ENCODE measurements at places on chromosomes 7 and 10.

DNA sequence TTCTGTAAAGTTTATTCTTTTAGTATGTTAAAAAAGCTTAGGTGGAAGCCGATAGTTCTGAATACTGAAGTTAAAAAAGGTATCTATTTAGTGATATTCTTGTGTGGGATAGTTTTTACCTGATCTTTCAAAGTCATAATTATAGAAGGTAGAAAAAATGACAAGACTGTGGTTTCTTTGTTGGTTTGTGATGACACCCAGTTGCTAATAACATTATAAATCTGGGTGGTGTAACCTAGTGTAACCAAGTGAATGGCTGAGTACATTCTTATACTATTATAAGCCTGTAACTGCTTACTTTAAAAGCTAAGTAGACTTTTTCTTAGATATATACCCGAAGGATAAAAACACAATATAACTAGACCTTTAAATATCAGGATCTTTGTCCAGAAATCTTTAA, 2.3 kb downstream of the CDK13 start:
- peak overlapping the region; percentile 91 for H3K27ac ChIP-seq
- peak overlapping the region; percentile 94 for H3K4me3 ChIP-seq
- H3K4me1 ChIP-seq, result peaks cover 59% of the 10 kb centered on the region
- DNase-seq, result no peak
- peaks cover 49% of the 10 kb centered on the region for H3K36me3 ChIP-seq

- H3K4me1 ChIP-seq, result no peaks in the 10 kb centered on the region
- H3K27me3 ChIP-seq, result peaks cover 3% of the 10 kb centered on the region
- no peaks in the 10 kb centered on the region for H3K36me3 ChIP-seq
- no peak for DNase-seq
These were observed 48.5 kb downstream of the PLCE1 start for GRCh38 chr10:94042001-94042833.

- H3K27me3 ChIP-seq, result no peaks in the 10 kb centered on the region
- peaks cover 26% of the 10 kb centered on the region for H3K36me3 ChIP-seq
- peaks cover 29% of the 10 kb centered on the region for H3K4me1 ChIP-seq
These were observed 1.1 kb upstream of the RABGEF1 start for GRCh38 chr7:66739477-66739876.

DNA sequence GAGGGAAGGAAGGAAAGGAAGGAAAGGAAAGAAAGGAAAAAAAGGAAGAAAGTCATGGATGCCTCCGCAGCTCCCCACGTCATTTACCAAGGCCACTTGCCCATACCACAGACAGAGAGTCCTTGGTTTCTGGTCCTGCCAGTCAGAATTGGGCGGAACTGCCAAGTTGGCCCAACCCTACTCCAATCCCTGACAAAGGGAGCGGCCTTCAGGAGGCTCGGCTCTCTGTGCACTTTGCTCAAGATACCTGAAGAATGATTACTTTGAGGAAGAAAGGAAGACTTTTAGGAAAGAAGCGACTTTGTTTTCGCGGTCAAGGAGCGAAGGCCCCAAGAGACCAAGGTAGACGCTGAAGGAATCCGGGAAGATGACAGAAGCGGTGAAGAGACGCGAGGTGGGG, 49.1 kb upstream of the FXYD4 start:
- peaks cover 2% of the 10 kb centered on the region for H3K36me3 ChIP-seq
- H3K4me3 ChIP-seq, result no peak overlapping the region
- peaks cover 32% of the 10 kb centered on the region for H3K4me1 ChIP-seq
- no peak overlapping the region for H3K27ac ChIP-seq

DNA sequence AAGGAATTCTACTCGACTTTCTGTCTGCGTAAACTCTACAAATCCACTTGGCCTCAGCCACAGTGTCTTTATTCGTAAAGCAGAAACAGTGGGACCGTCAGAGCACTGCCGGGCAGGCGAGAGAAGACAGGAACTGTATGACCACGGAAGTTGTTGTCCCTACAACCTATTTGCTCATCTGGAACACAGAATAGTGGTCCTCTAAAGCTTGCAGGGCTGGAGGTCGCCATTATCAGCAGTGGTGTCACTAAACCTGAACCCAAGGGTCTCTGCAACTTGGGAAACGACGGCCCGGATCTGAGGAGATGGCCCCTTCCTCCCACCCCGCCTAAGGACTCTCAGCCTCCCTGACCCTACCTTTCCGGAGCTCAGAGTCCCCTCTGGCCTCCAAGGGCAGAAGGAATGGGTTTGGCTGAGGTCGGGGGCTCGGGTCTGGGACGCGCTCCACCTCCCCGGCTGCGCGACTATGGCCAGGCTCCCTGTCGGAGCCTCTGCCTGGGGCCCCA, 442 bp downstream of the STYXL1 start:
- H3K4me3 ChIP-seq, result peak overlapping the region; percentile 94
- H3K27me3 ChIP-seq, result no peaks in the 10 kb centered on the region
- H3K4me1 ChIP-seq, result peaks cover 40% of the 10 kb centered on the region
- DNase-seq, result no peak
- peak overlapping the region; percentile 96 for H3K27ac ChIP-seq
- H3K36me3 ChIP-seq, result peaks cover 28% of the 10 kb centered on the region

GRCh38 chr7:116588225-116588624, 63.4 kb downstream of the CAV1 start:
- H3K4me3 ChIP-seq, result no peak overlapping the region
- no peaks in the 10 kb centered on the region for H3K36me3 ChIP-seq
- H3K27ac ChIP-seq, result no peak overlapping the region
- peaks cover 37% of the 10 kb centered on the region for H3K4me1 ChIP-seq

DNA sequence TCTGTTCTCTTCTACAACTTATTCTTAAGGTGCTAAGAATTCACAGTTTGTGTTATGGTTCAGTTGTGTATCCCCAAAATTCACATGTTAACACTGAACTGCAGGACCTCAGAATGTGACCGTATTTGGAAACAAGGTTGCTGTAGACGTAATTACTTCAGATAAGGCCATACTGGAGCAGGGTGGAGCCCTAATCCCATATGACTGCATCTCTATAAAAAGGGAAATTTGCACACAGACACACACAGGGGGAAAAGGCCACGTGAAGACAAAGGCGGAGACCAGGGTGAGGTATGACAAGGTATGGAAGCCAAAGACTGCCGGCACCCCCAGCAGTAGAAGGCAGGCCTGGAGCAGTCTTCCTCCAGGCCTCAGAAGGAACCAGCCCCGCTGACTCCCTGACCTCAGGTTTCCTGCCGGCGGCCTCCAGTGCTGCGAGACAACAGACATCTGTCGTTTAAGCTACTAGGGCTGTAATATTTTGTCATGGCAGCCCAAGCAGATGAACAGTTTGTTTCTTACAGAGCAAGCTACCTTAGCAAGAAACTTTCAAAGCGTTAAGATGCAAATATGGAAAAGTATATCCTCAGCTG, 98.7 kb downstream of the PROSER2 start:
- H3K27ac ChIP-seq, result peak overlapping the region; percentile 6
- peaks cover 38% of the 10 kb centered on the region for H3K36me3 ChIP-seq
- no peaks in the 10 kb centered on the region for H3K27me3 ChIP-seq
- peaks cover 7% of the 10 kb centered on the region for H3K4me1 ChIP-seq

- DNase-seq, result no peak
- no peaks in the 10 kb centered on the region for H3K36me3 ChIP-seq
- no peak overlapping the region for H3K27ac ChIP-seq
- H3K4me3 ChIP-seq, result no peak overlapping the region
- H3K27me3 ChIP-seq, result no peaks in the 10 kb centered on the region
These were observed 261.6 kb downstream of the WDR11 start for GRCh38 chr10:121112579-121113384.

GRCh38 chr7:5492020-5492635, 68.5 kb upstream of the TNRC18 start:
- peaks cover 46% of the 10 kb centered on the region for H3K4me1 ChIP-seq
- no peak for DNase-seq
- peaks cover 15% of the 10 kb centered on the region for H3K36me3 ChIP-seq
- no peak overlapping the region for H3K4me3 ChIP-seq
- no peak overlapping the region for H3K27ac ChIP-seq

- H3K4me1 ChIP-seq, result peaks cover 14% of the 10 kb centered on the region
- H3K27me3 ChIP-seq, result peaks cover 21% of the 10 kb centered on the region
- no peak overlapping the region for H3K4me3 ChIP-seq
- no peaks in the 10 kb centered on the region for H3K36me3 ChIP-seq
- DNase-seq, result no peak
These were observed 439.1 kb upstream of the MGMT start for GRCh38 chr10:129027906-129028305.

- no peaks in the 10 kb centered on the region for H3K36me3 ChIP-seq
- DNase-seq, result no peak
- peaks cover 4% of the 10 kb centered on the region for H3K4me1 ChIP-seq
- H3K27me3 ChIP-seq, result no peaks in the 10 kb centered on the region
These were observed 38.0 kb upstream of the PIP4K2A start for GRCh38 chr10:22752272-22752889.

DNA sequence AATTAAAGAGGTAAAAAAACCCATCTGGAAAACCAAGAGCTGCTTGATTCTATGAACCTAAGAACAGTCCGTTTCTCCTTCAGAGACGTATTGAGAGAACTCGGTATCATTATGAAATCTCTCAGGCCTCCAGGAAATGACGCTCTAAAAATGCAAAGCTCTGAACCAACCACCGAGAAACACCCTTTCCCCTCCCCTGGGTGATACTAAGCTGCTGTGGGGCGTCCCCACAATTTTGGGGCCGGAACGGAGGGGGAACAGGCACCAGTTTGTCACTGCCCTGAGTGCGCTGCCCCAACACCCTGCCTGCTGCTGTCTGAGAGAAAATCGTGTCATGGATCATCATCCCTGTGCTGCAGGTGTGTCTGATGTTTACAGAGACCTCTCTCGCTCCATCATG, 509.5 kb downstream of the DNAJB6 start:
- H3K27me3 ChIP-seq, result peaks cover 2% of the 10 kb centered on the region
- no peak overlapping the region for H3K4me3 ChIP-seq
- H3K36me3 ChIP-seq, result no peaks in the 10 kb centered on the region
- DNase-seq, result no peak

DNA sequence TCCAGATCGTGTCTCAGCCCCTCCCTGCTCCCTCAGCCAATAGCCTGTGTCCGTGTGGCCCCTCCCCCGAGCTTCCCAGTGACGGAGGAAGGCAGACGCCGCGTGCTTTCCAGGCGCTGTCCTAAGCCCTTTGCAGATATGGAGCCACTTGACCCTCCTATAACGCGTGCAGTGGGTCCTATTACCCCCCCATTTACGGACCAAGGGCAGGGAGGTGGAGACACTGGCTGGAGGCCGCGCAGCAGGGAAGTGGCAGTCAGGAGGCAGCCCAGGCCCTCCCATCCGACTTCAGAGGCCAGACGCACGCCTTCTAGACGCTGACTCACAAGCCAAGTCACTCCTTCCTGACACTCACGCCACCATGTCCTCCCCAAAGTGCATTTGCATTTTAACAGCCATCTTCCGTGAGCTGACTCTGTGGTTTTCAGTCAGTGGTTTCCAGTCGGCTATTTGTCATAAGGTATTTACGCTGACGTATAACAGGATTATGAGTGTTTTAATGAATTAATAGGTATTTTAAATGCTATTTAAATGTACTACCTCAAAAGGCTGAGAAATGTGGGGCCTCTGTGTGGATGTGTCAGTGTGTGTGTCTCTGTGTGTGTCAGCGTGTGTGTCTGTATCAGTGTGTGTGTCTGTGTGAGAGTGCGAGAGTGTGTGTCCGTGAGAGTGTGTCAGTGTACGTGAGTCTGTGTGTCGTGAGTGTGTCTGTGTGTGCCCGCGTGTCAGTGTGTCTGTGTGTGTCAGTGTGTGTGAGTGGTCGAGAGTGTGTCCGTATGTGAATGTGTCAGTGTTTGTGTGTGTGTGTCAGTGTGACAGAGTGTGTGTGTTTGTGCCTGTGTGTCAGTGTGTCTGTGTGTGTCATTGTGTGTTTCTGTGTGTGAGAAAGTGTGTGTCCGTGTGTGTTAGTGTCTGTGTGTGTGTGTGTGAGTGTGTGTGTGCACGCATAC, 92.0 kb upstream of the INSIG1 start:
- no peaks in the 10 kb centered on the region for H3K27me3 ChIP-seq
- peaks cover 3% of the 10 kb centered on the region for H3K36me3 ChIP-seq
- peak; percentile 91 for DNase-seq
- peak overlapping the region; percentile 69 for H3K4me3 ChIP-seq

- no peak overlapping the region for H3K27ac ChIP-seq
- DNase-seq, result no peak
- H3K4me1 ChIP-seq, result no peaks in the 10 kb centered on the region
These were observed 126.6 kb upstream of the PARD3 start for GRCh38 chr10:34941471-34942357.

DNA sequence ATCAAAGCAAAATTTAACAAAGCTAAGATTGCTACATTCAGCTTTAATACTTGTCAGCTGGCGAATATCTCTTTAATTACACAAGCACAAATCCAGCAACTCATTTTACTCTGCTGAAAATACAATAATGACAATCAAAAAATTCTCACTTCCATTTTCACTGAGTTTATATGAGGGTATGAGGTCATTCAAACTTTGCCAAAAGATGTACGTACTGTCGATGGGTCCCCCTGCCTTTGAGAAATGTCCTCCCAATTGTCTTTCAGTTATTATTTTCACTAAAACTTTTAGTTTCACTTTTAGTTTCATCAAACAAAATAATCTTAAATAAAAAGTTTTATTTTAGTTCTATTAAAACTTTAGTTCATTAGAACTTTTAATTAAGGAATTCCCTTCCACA, 159.5 kb upstream of the WDR11 start:
- H3K27ac ChIP-seq, result no peak overlapping the region
- H3K4me1 ChIP-seq, result peaks cover 5% of the 10 kb centered on the region
- H3K27me3 ChIP-seq, result no peaks in the 10 kb centered on the region
- peak overlapping the region; percentile 16 for H3K4me3 ChIP-seq
- no peak for DNase-seq
- H3K36me3 ChIP-seq, result no peaks in the 10 kb centered on the region

GRCh38 chr10:18271491-18271890, 131.3 kb downstream of the CACNB2 start:
- no peak overlapping the region for H3K27ac ChIP-seq
- no peaks in the 10 kb centered on the region for H3K36me3 ChIP-seq
- no peak for DNase-seq

GRCh38 chr10:116211682-116212081, 61.3 kb downstream of the GFRA1 start:
- H3K36me3 ChIP-seq, result no peaks in the 10 kb centered on the region
- H3K4me1 ChIP-seq, result no peaks in the 10 kb centered on the region
- H3K27me3 ChIP-seq, result peaks cover 2% of the 10 kb centered on the region
- H3K4me3 ChIP-seq, result no peak overlapping the region
- H3K27ac ChIP-seq, result no peak overlapping the region
- no peak for DNase-seq

GRCh38 chr10:13978533-13979115, 352.1 kb downstream of the FRMD4A start:
- no peaks in the 10 kb centered on the region for H3K36me3 ChIP-seq
- no peaks in the 10 kb centered on the region for H3K4me1 ChIP-seq
- no peak overlapping the region for H3K27ac ChIP-seq
- DNase-seq, result no peak

DNA sequence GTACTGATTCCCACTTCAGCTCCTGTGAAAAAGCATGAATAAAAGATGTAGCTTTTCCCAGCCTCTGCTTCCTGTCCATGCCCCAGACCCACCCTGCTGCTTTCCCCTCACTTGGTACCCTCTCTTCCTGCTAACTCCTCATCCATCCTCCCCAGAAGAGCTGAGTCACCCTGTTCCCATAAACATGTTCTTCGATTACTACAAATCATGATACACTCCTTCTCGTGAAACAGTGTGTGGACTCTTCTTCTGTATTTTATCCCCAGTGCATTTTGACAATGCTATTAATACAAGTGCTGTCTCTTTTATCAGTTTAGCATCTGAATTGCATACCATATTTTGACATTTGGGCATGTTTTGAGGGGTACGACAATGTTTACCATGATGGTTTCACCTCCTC, 45.8 kb upstream of the SORBS1 start:
- H3K4me1 ChIP-seq, result no peaks in the 10 kb centered on the region
- peaks cover 35% of the 10 kb centered on the region for H3K36me3 ChIP-seq
- H3K27ac ChIP-seq, result no peak overlapping the region
- no peak for DNase-seq
- no peaks in the 10 kb centered on the region for H3K27me3 ChIP-seq
- no peak overlapping the region for H3K4me3 ChIP-seq
